Stomach (tissue), 19 donors: ENCODE measurements at places on chromosomes 4 and X. TPM values are rescaled to one million over a fixed set of nuclear protein-coding genes. Genes with fewer than 3 reads are reported as not detected.
A peak's percentile ranks its signal among the peaks of the same experiment; 100 is the strongest.

FMR1NB gene
- polyA plus RNA-seq = not detected

- H3K4me3 ChIP-seq = no peak overlapping the region
- H3K36me3 ChIP-seq = peaks cover 3% of the 10 kb centered on the region
- peak; percentile 66 for DNase-seq
- no peak overlapping the region for H3K27ac ChIP-seq
Observed at GRCh38 chr4:140637836-140638235, 69.1 kb upstream of the UCP1 start.

DNA sequence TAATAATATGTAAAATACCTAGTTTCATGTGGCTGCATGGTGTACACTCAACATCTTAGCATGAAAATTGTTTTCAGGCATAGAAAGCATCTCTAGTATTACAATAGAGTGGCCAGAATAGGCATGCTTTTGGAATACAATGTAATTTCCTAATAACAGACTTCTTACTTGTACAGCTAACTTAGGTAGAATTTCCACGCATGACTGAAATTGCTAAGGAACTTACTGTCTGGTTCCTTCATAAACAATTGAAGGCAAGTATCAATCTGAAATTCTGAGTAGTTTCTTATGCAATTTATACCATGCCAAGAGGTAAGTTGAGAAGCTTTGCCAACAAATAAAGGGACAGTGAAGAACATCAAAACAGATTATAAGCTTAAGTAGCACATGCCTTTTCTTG lies 26.7 kb downstream of the SULT1E1 start:
- no peak for DNase-seq
- H3K27me3 ChIP-seq = no peaks in the 10 kb centered on the region
- H3K4me1 ChIP-seq = peaks cover 27% of the 10 kb centered on the region
- H3K36me3 ChIP-seq = no peaks in the 10 kb centered on the region

- H3K27ac ChIP-seq = no peak overlapping the region
- no peaks in the 10 kb centered on the region for H3K4me1 ChIP-seq
- no peaks in the 10 kb centered on the region for H3K27me3 ChIP-seq
- H3K36me3 ChIP-seq = no peaks in the 10 kb centered on the region
Observed at GRCh38 chr4:145186729-145187128, 6.3 kb upstream of the OTUD4 start.

- H3K4me1 ChIP-seq = peaks cover 18% of the 10 kb centered on the region
- H3K27ac ChIP-seq = no peak overlapping the region
- no peaks in the 10 kb centered on the region for H3K27me3 ChIP-seq
- DNase-seq = no peak
Observed at GRCh38 chr4:25012655-25013054, 18.1 kb downstream of the LGI2 start.

GRCh38 chr4:101020956-101021355 lies 326.4 kb downstream of the PPP3CA start:
- H3K27ac ChIP-seq = no peak overlapping the region
- no peak for DNase-seq
- H3K36me3 ChIP-seq = peaks cover 12% of the 10 kb centered on the region
- no peak overlapping the region for H3K4me3 ChIP-seq
- peaks cover 21% of the 10 kb centered on the region for H3K4me1 ChIP-seq
- H3K27me3 ChIP-seq = no peaks in the 10 kb centered on the region

DNA sequence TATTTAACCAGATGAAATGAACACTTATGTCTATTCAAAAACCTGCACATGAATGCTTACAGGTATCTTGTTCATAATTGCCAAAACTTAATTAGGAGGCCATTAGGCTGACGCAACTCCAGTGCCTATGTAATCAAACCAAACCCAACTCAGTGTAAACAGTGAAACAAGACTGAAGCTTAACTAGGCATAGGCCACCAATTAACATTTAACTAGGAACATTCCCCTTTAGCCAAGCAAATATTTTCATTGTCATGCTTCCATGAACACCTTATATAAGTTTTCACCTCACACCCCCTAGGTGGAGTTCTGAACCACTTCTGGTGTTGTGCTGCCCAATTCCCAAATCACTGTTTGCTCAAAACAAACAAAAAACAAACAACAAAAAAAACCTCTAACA lies 686.0 kb downstream of the STPG2 start:
- no peaks in the 10 kb centered on the region for H3K27me3 ChIP-seq
- no peaks in the 10 kb centered on the region for H3K36me3 ChIP-seq
- no peak overlapping the region for H3K27ac ChIP-seq
- no peak overlapping the region for H3K4me3 ChIP-seq
- no peaks in the 10 kb centered on the region for H3K4me1 ChIP-seq

PAGE1 gene
- not detected for polyA plus RNA-seq

- H3K4me1 ChIP-seq = peaks cover 45% of the 10 kb centered on the region
- H3K27me3 ChIP-seq = no peaks in the 10 kb centered on the region
- peak; percentile 90 for DNase-seq
- H3K27ac ChIP-seq = peak overlapping the region; percentile 99
- H3K36me3 ChIP-seq = no peaks in the 10 kb centered on the region
- H3K4me3 ChIP-seq = peak overlapping the region; percentile 78
Observed at GRCh38 chr4:139453041-139453370, 915 bp upstream of the RAB33B start.
